Activated T-cell treated with anti-CD3 and anti-CD28 coated beads for 1 hour (primary cell): ENCODE measurements at places on chromosomes 13 and 19.

DNA sequence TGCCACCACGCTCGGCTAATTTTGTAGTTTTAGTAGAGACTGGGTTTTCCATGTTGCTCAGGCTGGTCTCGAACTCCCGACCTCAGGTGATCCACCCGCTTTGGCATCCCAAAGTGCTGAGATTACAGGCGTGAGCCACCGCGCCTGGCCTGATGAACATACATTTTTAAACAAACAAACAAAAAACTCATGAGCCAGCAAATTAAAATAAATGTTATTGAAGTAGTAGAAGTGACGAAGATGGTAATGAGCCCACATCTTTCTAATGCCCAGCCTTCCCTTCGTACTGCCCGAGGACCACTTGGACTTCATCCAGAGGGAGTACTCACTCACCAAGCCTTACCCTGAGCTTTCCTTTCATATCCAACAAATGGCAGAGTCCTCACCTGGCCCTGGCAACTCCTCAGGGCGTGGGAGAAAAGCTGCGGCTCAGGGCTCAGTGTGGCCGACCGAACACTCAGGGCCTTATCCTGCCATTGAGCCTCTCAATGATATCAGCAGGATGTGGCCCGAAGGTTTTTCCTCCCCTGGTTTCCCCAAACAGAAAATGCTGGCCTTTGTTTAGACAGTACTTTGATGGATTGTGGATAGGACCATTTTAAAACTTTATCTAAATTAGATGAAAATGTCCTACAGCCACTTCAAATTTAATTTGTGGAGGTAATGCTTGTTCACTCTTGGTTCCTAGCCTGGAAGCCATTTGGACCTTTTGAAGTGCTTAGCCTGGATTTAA is 22.8 kb upstream of the ABCC4 start:
- DNase-seq: no peak

GRCh38 chr13:106562301-106562700 is 5.6 kb downstream of the ARGLU1 start:
- DNase-seq: no peak

DNA sequence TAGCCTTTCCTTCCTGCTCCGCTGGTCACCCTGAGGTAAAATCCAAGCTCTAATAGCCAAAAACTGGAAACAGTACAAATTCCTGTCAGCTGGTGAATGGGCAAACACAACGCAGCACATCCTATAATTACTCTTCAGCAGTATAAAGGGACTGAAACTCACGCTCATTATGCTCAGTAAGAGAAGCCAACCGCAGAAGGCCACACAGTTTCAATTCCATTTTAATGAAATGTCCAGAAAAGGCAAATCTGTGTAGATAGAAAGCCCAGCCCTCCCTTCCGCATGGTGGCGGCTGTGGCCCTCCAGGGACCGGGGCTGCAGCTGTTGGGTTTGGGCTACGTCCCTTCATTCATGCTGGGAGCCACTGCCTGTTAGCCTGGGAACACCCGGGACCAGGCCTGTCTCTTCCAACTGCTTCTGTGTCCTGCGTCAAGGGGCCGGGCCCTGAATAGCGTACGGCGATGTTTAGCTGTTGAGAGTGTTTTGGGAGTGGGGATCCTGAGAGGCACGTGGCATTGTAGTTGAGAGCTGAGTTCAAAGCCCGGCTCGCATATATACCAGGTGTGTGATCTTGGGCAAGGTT is 23.5 kb downstream of the NKPD1 start:
- DNase-seq: no peak

- DNase-seq: no peak
Observed at GRCh38 chr19:7214324-7215089, 79.7 kb downstream of the INSR start.

DNA sequence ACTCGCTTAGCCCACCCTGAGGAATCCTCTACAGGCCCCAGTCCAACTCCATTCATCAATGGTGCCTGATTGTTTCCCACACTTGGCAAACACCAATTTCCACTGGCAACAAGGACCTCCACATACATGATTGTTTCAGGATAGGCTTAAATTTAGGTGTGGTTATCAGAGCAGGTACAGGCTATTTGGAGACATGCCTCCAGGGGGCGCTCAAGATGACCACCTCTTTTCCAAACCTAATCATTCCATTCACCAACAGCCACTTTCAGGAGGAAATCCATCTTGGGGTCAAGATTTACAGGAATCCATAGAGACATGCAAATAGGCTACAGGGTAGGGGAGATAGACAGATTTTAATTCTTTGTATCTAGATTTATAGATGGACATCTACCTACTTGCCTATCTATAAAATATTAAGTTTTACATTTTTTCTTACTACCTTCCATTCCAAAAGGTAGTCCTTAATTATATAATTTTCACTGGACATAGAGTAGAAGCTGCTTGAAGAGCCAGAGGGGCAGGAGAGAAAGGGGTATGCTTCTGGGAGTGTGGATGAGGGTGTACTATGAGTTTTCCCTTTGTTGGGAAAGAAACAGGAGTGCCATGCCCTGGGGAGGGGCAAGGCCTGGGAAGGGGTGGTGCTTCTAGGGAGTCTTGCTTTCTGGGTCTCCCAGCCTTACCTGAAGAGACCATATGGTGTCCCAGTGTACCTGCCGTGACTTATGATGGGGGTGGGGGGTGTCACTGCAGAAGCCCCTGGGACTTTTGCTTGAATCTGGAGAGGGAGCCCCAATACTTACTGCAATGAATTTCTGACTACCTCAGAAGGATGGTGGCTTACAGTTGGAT is 14.1 kb upstream of the PCDH8 start:
- DNase-seq: no peak

DNA sequence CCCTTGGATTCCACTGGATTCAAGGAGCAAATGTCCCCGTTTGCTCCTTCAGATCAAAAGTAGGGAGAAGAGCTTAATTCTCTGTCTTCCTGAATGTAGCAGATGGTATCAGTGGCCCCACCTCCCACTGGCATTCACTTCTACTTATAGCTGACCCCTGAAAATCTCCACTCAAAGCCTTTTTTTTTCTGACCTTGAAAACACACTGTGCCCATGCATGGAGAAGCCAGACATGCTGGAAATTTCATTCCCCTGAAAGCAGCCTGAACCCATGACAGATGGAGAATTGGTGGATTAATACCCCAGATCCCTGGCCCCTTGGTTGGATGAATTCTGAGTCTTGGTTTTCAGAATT is 76.6 kb upstream of the UBAC2 start:
- no peak for DNase-seq

DNA sequence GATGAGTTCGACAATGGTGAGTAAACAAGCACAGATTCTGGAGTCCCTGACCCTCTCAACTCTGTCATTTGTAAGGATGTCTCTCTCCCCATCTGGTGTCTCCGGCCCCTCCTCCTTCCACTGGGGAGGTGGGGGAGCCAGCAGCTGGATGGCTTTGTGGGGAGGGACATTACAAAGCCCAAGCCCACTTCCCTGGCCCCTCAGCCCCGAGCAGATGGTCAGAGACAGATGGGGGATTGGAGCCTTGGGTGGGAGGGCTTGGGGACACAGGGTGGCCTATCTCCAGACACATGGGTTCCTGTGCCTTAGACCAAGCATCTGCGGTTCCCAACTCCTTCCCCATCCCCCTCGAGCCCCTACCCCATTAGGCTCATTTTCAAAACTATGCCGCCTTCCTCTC is 2.5 kb downstream of the TIMM50 start:
- no peak for DNase-seq

DNA sequence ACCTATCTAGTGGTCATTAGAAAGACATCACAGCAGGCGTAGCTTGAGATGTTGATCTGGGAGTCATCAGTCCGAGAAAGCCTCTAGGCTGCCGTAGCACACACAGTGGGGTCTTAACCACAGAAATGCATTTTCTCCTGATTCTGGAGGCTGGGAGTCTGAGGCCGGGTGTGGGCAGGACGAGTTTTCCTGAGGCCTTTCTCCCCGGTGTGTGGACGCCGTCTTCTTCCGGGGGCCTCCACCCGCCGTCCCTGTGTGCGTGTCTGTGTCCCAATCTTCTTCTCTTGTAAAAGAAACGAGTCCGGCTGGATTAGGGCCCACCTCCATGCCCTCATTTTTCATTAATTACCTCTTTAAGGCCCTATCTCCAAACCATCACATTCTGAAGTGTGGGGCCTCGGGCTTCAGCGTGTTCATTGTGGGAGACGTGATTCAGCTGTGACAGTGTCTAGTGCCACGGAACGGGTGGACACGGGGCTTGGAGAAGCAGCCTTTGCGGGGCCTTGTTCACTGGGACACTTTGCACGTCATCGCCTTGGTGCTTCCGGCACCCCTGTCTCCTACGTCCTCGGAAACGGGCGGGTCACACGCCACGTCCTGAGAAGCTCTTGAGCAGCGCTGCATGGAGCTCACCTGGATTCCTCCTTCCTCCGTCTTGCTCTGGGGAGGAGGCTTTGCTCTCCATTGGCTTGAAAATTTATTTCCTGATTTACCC is 208.9 kb upstream of the SOX1 start:
- DNase-seq: no peak

- DNase-seq: no peak
Observed at GRCh38 chr19:29833614-29834261, 21.9 kb downstream of the CCNE1 start.

GRCh38 chr13:97403893-97404750 is 29.8 kb upstream of the RAP2A start:
- no peak for DNase-seq

DNA sequence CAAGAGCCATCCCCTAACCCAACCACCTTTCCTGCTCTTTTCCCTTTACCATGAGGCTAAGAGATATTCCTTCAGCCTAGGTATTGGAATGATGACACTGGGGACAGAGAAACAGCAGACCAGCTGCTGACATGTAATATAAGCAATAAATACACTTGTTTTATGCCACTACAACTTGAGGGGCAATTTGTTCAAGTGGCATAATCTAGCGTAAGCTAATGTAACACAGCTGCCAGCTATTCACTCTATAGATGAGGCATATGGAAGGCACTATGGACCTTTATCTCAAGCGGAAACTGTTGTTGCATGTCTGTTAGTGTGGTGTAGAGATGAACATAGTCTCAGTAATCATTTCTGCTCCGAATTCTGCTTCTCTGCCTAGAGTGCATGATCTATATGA is 111.1 kb downstream of the STARD13 start:
- no peak for DNase-seq

DNA sequence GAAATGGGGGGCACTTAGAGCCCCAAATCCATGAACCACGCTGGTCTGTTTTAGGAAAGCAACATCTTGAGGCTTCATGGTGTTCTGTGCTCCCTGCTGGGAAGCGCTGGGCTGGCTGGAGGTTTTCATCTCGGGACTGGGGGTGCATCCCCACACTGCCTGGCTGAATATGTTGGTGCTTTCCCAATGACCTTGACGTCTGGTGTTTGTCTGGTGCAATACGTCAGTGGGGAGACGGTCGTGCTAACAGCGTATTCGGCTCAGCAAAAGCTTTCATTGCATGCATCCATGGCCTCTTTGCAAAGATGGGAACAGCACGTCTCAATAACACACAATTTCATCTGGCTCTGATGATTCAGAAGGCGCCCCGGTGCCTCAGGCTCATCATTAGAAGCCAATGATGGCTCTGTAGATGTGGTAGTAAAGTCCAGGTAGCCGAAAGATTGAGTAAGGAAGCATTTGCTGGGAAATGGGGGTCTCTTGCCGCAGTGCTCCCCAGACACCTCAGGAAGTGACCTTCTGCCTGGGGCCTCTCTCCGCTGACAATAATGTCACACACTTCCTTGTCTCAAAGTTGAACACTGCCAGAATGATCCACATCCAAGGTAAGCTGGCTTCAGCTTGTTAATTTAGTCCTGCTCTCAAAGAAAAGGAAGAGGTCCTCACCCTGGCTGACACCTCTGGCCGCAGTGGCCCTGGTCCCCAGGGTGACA is 97.7 kb downstream of the ING1 start:
- DNase-seq: no peak
